LNCaP clone FGC (cell line): ENCODE measurements at places on chromosomes 1 and 21.

DNA sequence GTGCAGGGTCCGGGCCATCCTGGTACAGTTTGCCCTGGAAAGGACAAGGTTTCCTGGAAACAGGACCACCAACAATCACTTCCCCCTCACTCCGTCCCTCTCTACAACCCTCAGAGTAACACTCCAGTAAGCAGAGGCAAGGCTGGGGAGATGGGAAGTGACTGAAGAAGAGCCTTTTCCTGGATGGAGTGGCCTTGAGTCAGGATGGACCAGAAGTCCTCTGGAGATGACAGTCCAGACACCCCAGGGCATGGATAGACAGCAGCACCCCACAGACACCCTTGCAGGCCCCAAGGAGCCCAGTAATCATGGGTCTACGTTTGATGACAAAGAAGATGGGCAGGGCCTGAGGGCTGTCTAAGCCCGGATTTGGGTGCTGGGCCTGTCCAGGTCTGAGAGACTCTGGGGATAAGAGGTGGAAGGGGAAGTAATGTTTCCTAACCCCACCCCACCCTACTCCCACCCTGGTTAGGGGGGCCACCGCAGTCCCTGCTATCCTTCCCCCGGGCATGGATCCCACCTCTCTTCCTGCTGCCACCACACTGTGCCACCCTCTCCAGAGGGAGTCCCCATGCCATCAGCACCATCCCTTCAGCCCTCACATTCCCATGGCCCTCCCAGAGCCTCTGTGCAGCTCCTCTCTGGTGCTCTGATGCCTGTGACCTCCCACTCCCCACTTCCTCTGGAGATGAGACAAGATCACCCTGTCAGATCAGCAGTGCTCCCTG, 7.2 kb upstream of the S100A8 start:
- DNase-seq = no peak

GRCh38 chr1:30706528-30706927, 16.9 kb downstream of the MATN1 start:
- no peak for DNase-seq

DNA sequence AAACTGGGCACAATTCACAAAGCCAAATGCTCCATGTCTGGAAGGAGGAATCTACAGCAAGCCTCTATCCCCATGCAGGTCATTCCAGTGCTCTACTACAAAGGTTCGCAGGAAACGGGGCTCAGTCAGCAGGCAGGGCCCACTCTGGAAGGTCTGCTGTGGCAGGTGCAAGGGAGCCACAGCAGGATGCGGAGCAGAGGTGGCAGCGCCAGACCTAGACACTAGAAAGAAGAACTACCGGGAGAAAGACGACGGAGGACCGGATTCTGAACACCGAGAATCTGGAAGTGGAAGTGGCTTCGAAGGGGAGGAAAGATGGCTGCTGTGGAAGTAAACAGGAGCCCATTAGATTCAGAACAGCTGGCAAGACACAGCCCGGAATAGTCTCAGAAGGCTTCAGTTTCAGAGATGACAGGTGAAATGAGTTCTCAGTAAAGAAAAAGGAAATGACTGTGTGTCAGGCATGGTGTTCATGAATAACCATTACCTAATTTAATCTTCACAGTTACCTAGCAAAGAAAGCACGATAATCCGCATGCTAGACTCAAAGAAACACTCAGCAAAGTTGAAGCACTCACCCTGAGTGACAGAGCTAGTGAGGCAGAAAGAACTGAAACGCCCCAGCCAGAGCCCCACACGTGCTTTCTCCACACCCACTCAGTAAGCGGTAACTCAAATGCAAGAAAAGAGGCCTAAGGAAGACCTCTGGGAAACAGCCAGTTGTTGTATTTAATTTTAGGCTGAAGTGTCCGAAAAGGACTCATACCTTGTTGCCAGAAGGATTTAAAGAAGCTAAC, 21.4 kb downstream of the SETD4 start:
- DNase-seq = no peak

DNA sequence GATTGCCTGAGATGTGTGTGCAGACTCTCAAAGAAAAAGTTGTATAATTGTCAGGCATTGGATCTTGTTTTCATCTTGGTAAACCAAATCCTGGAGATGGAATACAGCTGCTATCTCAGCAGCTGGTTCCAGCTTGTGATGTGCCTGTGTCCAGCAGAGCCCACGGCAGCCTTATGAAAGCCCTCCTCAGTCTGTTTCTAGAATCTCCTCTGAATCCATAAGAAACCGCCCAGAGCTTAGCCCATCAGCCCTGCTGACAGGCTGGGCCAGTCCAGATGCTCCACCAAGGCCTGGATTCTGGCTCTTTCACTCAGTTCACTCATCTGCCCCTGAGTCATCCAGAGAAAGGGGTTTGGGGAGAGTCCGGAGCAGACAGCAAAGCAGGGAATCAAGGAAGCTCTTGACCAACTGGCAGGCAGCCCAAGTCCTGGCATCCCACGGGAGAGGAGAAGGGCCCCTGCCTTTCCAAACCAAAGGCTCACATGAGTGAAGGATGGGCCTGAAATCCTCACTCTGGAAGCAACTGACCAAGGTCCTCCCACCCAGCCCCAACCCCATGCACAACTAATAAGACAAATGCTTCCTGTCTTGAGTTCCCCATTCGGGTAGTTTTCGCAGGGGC, 45.7 kb downstream of the NAV1 start:
- no peak for DNase-seq

DNA sequence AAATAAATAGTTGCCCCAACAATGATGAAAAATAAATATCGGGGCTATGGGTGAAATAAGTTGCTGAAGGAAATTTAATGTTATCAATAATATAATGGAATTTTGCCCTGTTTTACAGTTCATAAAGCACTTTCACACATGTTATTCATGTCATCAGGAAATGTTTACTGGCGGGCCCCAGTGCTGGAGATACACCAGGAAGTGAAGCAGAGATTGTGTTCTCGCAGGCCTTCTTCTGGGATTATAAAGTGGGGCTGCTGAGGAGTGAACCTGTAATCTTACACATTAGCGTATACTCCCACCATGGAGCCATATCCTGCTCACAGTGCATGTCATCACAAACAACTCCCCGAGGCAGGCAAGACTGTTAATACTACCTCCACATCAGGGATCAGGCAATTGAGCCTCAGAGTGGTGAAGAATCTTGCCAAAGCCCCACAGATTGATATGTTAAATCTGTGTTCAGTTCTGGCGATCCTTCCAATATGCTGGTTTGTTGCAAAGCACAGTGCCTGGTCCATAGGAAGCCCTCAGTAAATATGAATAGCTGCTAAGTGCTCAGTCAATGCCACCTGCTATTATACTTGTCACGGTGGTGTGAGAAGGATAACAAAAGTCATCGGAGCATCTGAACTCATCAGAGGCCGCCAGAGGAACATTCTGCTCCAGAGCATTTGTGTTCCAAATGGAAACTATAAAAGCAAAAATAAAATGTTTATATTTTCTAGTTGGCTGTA, 104.4 kb upstream of the UBE2U start:
- DNase-seq = no peak

DNA sequence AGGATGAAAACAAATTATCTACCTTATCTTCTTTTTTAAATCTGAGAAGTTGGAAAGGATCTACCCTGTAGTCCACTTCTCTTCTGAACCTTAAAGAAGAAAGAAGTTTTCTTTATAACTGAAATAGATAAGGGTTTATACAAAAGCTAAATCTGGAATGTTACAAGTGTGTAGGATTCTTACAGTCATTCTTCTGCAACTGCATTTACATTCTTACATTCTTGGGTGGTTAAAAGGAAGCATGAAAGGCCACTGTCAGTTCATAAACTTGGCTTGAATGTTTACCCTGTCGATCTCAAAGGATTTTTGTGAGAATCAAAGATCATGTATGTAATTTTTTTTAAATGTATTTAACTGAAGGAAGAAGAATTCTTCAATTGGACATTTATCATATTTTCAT, 142.1 kb upstream of the BRINP3 start:
- DNase-seq = no peak

DNA sequence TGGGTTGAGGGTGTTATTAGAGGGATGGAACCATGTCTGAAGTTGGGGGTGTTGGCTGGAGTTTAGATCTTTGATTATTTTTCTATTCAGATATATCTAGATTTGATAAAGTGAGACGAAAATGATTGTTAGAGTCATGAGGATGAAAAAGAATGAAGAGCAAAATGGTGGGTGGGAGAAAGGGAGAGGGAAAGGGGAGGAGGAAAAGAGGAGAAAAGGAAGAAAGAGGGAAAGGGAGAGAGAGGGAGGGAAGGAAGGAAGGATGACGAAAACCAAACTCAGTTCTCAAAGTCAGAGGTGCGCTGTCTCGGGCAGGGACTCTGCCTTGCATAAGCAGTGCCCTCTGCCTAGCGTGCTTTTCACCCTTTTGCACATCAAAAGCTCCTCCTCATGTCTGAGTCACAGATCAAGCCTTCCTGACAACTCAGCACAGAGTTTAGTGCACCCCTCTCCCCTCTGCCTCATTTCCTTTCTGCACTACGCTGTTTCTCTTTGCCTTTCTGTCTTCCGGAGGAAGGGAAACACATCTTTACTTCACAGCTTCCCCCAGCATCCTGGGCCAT, 225.8 kb upstream of the PROX1 start:
- no peak for DNase-seq

DNA sequence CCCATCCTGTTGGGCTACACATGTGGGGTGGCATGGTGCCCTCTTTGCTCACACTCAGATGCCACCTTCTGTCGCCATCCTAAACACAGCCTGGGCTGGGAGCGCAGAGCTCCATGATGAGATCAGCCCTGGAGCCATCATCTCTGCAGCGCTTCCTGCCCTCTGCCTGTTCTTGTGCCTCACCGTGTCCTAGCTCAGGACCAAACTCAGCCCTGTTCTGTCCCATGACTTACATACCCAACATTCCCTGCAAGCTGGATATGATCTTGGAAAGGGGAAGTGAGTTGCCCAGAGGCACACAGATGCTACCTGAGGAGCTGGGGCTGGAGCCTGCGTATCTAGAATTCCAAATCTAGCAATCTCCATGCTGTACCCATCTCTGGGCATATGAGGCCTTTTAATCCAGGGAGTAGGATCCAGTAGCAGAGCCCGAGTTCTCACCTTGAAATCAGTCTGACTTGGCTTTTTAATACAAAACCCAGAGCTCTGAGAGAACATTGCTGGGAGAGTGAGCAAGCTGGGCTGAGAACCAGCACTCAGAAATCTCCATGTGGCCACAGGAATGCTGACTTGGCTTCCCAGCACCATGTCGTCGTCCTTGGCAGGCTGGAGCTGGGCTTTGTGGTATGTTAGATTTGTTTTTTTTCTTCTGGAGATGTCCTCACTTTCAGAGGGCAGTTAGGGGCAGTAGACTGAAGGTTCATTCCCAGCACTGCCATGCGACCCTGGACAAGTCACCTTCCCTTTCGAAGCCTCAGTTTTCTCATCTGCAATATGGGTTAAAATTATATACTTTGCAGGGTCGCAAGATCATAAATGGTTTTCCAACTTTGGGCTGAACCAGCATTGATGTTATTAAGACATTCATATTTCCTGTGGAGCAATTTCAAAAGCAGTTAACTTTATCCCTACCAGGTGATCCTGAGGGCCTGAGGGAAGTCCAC, 2.6 kb downstream of the ALPL start:
- DNase-seq = no peak

- no peak for DNase-seq
These were observed 3.1 kb upstream of the BCL10 start for GRCh38 chr1:85279458-85280080.

- DNase-seq = no peak
These were observed 71.0 kb upstream of the FAM3B start for GRCh38 chr21:41245509-41246135.

- no peak for DNase-seq
These were observed 35.2 kb upstream of the PRDM15 start for GRCh38 chr21:41914358-41914757.

DNA sequence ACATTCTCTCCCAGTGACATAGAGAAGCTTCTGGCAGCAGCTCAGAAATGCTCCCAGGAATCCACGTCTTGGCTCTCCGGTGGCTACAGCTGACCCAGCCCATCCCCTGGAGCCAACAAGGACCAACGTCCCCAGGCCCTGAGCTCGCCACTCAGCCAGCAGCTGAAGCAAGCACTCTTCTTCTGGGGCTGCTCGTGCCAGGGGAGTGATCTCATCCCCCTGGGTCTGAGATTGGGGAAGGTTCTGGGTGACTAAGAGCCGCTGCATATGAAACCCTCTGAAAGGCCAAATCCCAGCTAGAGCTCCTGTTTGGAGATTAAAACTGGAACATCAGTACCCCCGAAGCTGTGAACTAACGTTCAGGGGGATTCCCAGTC, 487.9 kb downstream of the NPHP4 start:
- no peak for DNase-seq

DNA sequence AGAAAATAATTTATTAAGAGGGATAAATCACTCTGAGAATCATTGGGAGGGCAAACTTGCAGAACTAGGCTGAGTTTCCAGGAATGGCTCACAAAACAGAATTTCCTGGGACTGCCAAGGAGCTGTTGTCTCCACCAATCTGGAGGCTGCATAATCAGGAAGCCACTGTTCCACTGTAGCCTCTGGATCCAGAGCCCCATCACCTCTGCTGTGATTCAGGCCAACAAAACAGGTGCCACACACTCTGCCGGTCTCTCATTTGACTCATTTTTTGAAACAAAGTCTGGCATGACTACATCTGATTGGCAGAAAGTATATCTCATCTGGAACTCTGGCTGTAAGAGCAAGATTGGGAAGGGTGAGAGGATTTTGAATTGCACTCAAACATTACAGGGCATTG, 178.9 kb upstream of the C1orf105 start:
- DNase-seq = no peak

DNA sequence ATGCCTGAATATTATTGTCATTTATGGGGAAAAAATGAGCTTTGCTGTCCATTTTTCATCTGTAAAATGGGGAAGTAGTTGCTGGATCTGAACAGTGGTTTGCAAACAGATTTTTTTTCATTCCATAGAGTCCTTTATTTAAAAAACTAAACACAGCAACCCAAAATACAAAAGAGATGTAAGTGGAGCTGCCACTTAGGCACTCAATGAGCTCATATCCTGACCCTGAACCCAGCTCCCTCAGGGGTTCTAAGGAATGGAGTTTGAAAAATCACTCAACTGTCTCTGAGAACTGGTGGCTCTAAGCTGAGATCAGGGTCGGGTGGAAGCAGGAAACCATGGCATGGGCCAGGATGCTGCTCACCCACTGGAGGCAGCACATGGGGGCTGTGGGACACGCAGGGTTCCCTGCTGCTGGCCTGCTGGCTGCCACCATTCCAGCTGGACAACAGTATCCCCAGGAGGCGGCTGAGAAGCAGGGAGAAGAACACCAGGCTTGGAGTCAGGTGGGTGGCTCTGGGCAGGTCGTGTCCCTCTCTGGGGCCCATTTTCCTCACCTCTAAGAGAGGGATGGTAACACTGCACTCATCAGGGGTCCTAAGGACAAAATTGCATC, 9.6 kb upstream of the ECE1 start:
- no peak for DNase-seq

- no peak for DNase-seq
These were observed 54.9 kb downstream of the PRSS38 start for GRCh38 chr1:227870366-227870765.
